ENCODE measurements at places on chromosomes 12 and 14.
A peak's percentile ranks its signal among the peaks of the same experiment; 100 is the strongest.

GRCh38 chr12:68043435-68043834 lies 54.2 kb downstream of the IFNG-AS1 start:
- DNase-seq, result no peak

DNA sequence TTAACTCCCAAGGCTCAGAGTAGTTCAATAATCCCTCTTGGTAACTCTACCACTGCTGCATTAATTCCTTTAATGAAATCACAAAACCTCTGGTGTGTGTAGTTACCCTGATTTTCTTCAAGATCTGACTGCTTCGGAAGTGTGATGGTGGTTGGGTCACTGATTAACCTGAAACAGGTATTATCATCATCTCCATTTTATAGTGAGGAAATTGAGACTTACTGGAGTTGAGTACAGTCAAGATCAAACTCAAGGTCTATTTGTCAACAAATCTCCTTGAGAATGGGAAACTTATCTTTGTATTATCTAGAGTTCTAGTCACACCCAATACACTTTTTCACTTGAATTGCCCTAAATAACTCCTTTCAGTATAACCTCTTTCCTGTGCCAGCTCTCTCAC lies 233.5 kb downstream of the BTG1 start:
- DNase-seq, result no peak

DNA sequence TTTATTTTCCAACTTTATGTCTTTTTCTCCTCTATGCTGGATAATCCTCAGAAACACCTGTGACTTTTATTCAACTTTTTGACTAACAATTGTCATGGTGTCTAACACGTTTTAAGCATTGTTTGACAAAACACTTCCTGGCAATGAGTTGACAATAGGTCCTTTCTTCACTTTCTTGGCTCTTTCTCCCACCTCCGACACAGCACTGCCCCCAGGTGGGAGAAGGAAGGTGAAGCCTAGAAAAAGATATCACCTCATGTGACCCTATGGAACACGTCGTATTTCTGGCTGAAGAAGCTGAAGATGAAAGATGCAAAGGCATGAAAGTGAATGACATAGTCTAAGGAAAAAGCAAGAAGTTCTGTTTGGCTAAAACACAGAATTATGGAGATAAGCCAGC lies 430.0 kb downstream of the ETNK1 start:
- DNase-seq, result no peak

GRCh38 chr12:41980390-41980789 lies 164.3 kb downstream of the GXYLT1 start:
- DNase-seq, result no peak

GRCh38 chr12:6285532-6286306 lies 24.8 kb upstream of the PLEKHG6 start:
- no peak for DNase-seq

GRCh38 chr14:92922883-92923743 lies at the start of gene CHGA:
TSS of gene CHGA (plus strand) at chr14:92923150. CDS start at chr14:92923360, 210 bp downstream.
- DNase-seq, result peak; percentile 51

GRCh38 chr14:58239244-58240195 lies 5.1 kb upstream of the PSMA3 start:
- peak; percentile 83 for DNase-seq
